ENCODE measurements at places on chromosomes 1 and 21. TPM values are rescaled to one million over a fixed set of nuclear protein-coding genes. Genes with fewer than 3 reads are reported as not detected.

Gene SDC3
- total RNA-seq: 0.55 TPM

Gene LORICRIN
- not detected for total RNA-seq

Gene BNIPL
- 4.1 TPM for total RNA-seq

Gene GPR25
- 0.91 TPM for total RNA-seq

Gene EPHA8
- total RNA-seq: not detected

Gene FGR
- total RNA-seq: 6.0 TPM

Gene UBASH3A
- total RNA-seq: 77.8 TPM

Gene SYDE2
- total RNA-seq: 4.6 TPM

Measured in activated naive CD8-positive, alpha-beta T cell treated with anti-CD3 and anti-CD28 coated beads, Interleukin-2, amount 10 ng/mL, durations not matched to agents 7 days and 5 days (primary cell).